T-cell (primary cell): ENCODE measurements at places on chromosomes 7 and 10.

- no peak for DNase-seq
These were observed 6.3 kb downstream of the NDUFB2 start for GRCh38 chr7:140702774-140703173.

- no peak for DNase-seq
These were observed at the start of gene DGKI for GRCh38 chr7:137846827-137847567. Gene DGKI (minus strand): TSS chr7:137846974.

DNA sequence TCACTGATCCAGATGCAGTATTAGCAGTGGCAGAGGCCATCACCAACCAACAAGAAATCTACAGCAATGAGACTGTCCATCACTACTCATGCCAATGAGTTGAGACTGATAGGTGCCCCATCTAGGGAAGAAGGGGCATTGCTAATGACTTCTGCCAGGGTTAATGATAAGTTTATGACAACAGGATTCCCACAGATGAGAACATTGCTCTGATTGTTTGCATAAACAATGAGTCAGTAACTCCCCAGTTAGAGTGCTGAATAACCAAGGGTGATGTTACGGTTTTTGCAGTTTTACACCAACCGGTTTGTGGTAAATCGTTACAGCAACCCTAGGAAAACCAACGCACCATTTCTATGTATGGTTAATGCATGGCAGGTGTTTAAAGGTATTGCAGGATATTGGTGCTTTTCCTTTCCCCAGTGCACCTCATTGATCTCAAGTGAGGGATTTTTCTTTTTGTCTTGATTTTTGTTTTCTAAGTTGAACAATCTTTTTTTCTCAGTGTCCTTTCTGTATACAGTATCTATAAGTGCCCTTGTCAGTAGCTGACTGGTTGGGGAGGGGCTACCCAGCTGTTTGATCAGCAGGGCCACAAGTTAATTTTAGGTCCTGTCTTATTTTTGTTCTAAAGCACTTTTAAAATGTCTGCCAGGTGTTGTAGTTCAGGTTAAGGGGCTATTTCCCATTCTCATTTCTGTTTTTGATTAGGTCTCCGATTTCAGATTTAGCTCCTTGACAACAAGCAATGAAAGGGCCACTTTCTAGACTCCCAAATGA is 3.9 kb upstream of the CSGALNACT2 start:
- DNase-seq: no peak

DNA sequence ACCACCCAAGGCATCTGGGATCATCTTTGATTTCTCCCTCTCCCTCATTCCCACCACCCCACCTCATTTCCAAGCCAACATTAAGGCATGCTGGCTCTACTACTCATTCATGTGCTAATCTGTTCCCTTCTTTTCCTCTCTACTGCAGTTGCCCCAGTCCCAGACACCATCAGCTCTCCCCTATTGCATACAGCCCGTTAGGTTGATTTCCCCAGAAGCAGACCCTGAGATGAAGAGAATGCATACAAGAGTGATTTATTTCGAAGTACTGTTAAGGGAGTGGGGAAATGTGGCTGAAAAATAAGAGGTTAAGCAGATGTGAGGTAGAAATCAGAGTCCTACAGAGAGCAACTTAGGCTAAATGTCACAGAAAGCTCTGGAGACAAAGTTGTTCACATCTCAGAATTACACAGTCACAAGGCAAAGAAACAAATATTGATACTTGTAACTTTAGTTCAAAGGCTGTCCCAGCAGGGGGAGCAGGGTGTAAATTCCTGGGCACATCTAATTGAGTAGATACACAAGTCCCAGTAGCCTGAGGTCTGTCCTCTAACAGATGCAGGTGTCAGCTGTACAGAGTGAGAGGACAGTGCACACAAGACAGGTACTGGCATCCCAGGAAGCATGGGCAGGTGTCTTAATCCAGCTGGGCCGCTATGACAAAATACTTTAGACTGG is 20.9 kb downstream of the AKR1D1 start:
- DNase-seq: no peak

- DNase-seq: no peak
These were observed at the start of gene KLF14 for GRCh38 chr7:130733931-130734814. Gene KLF14 (minus strand): TSS chr7:130734207. CDS start chr7:130734033, 174 bp downstream.

DNA sequence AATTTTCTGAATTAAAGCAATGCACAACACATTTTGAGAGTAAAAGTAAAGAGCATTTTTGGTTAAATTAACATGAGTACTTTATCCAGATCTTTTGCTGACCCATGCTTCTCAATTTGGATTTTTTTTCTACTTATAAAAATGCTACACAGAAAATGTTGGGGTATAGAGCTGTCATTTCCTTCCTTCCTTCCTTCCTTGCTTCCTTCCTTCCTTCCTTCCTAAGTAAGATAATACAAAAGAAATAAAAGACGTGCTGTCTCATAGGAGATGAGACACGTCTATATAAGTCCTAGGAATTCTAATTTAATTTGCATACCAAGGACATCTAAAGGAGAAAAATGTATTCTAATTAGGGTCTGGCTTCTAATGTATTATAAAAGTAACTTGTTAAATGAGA is 31.0 kb upstream of the CAV2 start:
- no peak for DNase-seq

DNA sequence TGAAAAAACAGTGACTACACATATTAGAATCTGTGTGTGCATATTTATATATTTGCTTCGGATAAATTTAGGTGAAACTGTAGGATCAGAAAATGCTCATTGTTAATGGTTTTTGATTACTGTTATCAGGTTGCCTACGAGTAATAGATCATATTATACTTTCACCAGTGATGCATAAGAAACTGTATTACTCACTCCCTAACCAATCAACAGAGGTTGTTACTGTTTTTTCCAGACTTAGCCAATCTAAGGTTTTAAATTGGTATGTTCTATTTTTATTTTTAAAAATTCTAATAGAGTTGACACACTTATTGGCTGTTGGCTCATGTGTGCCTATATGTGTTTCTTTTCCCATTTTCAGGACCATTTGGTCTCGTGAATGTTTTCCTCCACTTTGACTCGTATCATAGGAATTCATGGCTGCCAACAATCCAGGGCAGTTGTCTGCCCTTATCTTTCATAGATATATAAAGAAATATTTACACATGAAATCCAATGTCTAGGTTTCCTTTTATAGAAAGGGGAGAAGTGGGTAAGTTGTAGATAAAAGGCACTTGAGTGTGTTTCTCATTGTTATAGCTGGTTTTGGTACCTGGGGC is 59.2 kb downstream of the ANLN start:
- no peak for DNase-seq

DNA sequence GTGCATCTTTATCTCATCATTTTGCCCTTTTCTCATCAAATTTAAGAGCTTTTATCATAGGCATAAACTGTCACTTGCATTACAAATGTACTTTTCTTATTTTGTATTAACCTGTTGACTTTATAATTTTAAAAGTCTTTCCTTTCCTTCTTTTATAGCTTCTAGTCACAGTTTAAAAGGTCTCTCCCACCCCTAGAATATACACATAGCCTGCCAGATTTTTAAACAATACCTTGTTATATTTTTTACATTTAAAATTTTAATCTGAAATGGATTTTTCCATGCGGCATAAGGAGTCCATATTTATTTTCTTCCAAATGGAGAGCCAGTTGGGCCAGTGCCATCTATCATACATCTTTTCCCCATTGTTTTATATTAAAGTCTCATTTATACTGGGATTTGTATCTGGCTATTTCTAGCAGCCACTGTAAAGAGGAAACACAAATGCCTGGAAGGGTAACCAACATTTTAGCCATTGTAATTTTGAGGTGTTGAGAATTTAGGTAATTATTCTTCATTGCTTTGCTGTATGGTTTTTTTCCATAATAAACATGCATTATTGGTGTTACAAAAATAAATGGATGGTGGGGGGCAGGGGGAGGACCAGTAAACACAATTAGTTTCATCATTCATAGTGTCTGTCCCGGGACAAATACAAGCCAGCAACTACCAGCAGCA is 92.8 kb downstream of the CCDC71L start:
- no peak for DNase-seq

- no peak for DNase-seq
These were observed 140.5 kb downstream of the LRRC4 start for GRCh38 chr7:127890726-127891125.

GRCh38 chr10:3530346-3530745 is 254.7 kb downstream of the KLF6 start:
- no peak for DNase-seq

DNA sequence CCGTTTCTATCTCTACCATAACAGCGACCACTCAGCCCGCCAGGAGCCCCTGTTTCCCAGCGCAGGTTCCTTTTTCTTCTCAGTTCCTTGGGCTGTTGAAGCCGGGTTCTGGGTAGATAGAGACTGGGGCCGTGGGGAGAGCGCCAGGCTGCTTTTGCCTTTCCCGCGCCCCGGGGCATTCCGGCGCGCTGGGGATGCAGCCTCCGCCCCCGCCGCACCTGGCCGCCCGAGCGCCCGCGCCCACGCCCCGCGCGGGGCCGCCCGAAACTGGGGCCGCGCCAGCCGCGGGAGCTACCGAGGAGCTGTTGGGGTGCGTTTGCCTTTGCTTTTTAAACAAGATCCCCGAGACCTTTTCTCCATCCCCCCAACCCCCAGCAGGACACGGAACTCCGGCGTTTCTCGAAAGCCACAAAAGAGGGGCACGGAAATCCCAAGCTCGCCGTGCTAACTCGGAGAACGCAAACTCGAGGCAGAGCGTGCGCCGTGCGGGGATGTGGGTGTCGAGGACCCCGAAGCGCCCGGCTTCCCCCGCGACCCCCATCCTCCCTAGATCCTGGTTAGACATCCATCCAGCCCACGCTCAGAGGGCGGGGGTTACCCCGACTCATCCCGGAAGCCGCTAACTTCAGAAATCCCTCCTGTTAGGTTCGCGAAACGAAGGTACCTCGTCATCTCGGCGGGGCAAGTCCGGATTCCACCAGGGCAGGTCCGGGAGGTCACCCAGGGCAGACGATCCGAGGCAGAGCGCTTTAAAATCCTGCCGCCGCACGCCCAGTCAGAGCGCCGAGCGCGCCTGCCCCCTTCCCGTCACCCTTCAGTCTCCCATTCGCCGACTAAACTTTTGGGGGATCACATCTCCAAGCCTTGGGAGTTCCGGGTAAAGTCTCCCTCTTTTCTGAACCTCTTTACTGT is 1.0 kb downstream of the GRM8 start:
- DNase-seq: no peak

- no peak for DNase-seq
These were observed 49.2 kb downstream of the LGI1 start for GRCh38 chr10:93806903-93807302.

DNA sequence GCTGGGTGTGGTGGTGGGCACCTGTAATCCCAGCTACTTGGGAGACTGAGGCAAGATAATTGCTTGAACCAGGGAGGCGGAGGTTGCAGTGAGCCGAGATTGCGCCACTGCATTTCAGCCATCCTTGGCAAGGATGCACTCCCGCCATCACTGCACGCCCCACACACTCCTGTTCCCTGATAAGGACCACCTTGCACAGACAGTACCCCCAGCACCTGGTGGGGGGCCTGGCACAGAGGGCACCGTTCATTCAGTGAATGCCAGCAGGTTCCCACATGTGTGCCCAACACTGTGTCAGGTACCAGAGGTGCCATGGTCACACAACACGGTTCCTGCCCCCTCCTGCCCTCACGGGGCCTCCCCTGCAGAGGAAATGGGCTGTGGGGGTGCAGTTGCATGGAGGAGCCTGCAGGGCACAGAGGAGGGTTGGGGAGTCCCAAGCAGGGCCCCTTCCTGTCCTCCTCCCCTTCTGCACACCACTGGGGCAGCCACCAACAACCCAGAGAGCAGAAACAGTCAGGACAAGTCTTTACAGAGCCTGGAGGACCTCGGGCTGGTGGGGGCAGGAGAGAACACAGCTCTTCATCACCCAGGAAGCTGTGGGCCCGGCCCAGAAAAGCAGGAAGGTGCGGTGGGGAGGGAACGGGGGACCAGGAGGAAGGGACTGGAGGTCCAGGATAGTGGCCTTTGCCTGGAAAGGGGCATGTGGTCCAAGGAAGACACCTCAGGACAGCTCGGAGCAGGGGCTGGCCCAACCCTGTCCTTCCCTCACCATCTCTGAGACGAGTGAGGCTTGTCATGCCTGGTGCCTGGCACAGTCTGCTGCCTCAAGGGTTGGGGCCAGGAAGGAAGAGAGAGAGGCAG is 7.1 kb downstream of the CRYGN start:
- peak; percentile 52 for DNase-seq

DNA sequence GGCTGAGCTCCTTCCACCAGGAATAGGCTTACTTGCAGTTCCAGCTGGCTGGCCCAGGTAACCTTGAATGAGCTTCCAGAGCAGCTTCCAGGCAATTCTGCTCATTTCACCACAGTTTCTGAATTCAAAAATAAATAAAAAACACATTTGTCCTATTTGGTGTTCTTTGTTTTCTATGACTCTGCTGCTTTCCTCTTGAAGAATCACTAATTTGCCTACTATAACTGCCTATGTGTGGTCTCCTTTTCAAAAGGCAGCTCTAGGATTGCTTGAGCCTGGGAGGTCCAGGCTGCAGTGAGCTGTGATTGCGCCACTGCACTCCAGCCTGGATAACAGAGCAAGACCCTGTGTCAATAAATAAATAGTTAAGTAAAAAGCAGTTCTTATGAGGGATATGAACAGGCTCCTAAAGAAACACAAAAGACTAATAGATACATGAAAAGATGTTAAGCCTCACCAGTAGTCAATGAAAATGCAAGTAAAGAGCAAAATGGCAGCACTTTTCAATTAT is 19.5 kb upstream of the TNPO3 start:
- DNase-seq: no peak

GRCh38 chr7:156005202-156005691 is 193.0 kb upstream of the SHH start:
- no peak for DNase-seq

GRCh38 chr7:140745266-140746058 is 49.0 kb downstream of the NDUFB2 start:
- no peak for DNase-seq

DNA sequence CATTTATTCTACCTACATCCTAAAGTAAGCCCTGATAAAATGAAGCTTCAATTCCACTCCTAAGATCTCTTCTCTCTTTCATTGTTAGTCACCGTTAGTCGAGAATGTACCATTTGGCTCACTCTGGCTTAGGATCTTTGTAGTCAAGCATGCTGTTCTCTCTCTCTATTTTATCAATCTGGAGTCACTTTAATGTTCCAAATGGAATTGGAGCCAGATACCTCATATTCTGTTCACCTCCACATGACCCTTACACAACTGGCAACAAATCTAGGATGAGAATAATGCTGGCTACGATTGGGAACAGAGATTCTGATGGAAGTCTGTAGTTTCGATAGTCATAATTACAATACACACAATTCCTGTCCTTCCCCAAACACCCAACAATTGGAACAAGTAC is 213.7 kb downstream of the TWIST1 start:
- DNase-seq: no peak

DNA sequence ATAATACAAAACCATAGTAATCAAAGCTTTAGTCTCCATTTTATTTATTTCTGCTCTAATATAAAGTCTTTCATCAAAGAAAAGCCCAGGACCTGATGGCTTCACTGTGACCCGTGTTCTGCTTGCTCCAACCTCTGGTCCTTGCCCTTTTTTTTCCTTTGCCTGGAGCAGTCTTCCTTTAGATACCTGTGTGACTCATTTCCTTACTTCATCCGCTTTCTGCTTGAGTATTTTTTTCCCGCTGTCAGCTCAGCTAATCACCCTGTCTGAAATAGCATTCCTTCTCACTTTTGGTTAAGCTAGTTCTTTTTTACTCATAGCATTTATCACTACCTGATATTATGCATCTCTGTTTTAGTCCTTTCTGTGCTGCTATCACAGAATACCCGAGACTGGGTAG is 194.8 kb downstream of the ABCA13 start:
- no peak for DNase-seq

- no peak for DNase-seq
These were observed 42.4 kb downstream of the STRA8 start for GRCh38 chr7:135275971-135276580.

GRCh38 chr7:31186202-31186601 is 134.1 kb downstream of the ADCYAP1R1 start:
- DNase-seq: no peak
